ENCODE measurements at places on chromosomes 12 and 14.

- DNase-seq, result no peak
These were observed 48.3 kb downstream of the METTL25 start for GRCh38 chr12:82406651-82407050.

- DNase-seq, result no peak
These were observed 4.3 kb upstream of the APPL2 start for GRCh38 chr12:105240228-105240627.

- DNase-seq, result peak; percentile 23
These were observed 248.2 kb downstream of the DPF3 start for GRCh38 chr14:72645706-72646105.

GRCh38 chr12:74365178-74365964 is 172.3 kb upstream of the ATXN7L3B start:
- no peak for DNase-seq

DNA sequence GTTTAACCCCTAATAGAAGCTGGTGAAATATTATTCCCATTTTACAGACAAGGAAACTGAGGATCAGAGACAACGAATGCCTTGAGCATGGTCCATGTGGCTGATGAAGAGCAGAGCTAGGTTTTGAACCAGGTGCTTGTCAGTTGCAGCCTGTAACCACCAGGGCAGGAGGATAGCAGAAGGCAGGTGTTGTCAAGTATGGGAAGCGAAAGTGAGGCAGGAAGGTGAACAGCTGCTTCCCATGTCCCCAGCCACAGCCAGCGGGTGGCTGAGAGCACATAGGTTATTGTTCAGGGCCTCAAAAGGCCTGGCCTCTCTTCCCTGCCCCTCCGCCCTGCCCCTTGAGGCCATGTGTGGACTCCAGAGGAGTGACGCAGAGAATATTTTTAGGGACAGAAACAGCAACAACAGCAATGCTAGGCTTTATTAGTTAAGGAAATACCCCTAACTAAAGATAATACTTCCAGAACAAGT is 39.6 kb downstream of the IQSEC3 start:
- no peak for DNase-seq

- DNase-seq, result no peak
These were observed 39.9 kb upstream of the DHRS7 start for GRCh38 chr14:60204843-60205774.

DNA sequence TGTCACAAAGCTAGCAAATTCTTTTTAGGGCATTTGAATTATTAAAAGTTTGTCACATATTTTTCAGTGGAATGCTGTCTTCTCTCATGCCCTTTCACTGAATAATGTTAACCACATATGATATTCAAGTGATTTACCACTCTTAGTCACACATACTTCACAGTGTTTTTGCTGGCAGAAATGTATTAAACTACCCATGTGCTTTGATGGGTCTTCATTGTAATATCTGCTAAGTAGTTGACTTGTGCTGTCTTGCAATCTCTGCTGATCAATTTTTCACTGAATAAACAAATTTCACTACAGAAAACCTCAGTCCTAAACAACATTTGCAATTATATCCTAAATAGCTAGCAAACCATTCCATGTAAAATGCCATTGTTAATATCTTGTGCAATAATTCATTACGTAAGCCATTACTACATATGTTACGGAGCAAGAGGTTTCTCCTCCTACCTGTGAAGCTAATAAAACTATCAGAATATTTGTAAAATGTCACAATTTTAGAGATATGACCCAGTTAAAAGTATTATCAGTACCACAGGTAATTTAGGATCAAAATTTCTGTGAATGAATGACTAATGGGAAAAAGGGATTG is 64.6 kb upstream of the LMO3 start:
- DNase-seq, result no peak
